ENCODE measurements at places on chromosomes 2 and 18.

DNA sequence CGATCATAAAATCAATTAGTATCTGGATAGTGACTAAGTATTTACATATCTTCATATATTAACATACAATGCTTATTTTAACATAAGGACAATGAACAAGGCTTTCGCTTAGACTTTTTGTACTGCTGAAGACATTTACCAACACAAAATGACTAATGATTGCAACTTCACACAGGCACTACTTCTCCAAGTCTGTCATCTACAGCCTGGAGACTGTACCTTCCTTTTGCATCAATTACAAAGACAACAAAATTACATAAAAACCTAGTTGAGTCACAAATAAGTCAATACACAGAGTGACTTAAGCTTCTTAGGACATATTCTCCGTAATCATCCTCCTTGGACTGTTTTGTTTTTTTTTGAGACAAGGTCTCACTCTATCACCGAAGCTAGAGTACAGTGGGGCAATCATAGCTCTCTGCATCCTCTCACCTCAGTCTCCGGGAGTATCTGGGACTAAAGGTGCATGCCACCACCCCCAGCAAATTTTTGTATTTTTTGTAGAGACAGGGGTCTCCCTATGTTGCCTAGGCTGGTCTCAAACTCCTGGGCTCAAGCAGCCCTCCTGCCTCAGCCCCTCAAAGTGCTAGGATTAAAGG, 15.9 kb downstream of the PUM2 start:
- no peak for DNase-seq

DNA sequence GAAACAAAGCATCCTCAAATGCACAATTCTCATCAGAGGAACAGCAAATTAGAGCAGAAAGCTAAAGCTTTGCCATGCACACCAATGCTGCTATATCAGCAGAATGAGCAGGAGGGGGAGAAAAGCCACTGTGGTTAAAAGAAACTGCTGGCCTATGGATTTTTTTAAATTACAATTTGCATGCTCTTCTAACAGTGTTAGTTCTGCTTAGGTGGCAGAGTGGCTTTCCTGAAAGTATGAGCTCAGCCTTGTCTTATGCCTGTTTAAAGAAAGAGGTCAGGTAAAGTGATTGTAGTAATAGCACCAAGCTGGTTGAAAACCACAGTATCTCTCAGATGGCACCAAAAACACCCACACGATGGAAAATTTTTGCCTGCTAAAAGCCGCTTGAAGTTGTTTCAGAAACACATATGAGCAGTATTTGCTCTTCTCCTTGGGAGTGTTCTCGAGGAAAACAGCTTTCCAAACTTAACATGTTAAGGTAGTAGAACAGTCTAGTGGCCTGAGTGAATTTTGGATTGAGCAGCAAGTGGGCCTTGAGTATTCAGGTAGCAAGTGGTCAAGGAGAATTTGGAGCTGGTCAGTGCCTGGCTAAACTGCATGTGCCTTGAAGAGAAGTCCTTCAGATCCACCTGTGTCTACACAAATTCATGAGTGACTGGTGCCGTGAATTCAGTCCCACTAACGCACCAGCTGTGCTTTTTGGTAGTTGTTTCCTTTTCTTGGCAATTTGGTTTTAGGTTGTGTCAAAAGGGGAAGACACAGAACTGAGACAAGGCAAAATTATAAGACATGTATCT, 19.6 kb upstream of the NDUFV2 start:
- DNase-seq, result no peak

GRCh38 chr2:240165661-240166060, 25.2 kb upstream of the OTOS start:
- no peak for DNase-seq

DNA sequence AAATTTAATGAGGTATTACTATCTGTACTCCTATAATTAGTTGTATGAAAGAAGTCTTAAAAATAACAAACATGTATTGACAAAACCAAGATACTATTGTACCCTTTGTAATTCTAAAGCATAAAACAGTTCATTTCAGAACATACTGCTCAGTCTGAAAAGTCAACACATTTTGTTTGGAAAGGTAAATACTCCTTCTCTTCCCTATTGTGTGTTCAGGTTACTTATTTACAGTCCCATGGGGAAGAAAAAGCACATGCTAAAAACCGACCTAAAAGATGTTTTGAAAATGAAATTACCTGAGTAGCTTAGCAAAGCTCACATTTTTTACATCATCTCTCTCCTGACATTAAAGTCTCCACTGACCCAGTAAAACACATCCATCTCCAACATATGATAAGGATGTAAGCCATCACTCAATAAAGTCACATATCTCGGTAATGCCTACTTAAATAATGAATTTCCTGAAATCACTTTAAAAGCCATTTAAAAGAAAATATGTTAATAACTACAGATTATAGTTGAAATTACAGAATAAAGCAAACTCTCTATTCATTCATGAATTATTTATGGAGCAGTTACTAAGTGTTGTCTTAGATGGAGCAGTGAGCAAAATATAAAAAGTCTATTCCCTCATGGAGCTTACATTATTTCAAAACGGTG, 75.6 kb upstream of the FZD5 start:
- no peak for DNase-seq

DNA sequence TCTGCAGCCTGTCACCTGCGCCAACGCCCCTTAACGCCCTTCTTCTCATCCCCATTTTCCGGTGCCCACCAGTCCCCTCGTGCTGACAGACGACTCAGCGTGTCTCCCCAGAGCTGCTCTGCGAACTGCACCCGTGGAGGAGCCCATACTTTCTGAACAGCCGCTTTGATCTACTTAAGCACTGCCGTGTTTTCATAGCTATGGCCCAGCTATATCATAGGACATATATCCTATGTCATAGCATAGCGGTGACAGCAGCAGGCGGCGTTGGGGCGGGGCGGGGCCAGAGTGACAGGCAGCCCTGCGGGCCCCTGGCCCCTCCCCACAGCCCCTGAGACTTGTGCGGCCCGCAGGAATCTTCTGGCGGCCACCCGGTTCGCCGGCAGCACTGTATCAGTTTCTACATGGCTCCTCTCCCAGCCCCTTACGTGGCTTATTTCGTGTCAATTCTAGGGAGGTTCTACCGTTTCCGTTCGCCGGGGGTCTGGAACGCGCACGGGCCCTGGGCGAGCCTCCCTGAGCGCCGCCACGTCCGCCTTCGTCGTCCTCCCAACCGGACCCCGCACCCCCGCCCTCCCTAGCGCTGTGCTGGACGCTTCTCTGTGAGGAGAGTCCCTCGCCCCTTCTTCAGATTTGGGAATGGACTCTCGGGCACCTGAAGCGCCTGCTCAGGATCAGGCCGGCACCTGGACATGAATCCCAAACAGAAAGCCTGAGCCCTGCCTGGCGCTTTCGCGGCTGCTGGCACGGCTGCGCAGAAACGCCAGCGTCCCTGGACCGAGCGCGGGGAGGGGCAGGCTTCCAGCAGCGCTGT, 35.4 kb downstream of the PTPN18 start:
- DNase-seq, result peak; percentile 51

GRCh38 chr2:188079196-188079595, 212.5 kb upstream of the GULP1 start:
- no peak for DNase-seq

DNA sequence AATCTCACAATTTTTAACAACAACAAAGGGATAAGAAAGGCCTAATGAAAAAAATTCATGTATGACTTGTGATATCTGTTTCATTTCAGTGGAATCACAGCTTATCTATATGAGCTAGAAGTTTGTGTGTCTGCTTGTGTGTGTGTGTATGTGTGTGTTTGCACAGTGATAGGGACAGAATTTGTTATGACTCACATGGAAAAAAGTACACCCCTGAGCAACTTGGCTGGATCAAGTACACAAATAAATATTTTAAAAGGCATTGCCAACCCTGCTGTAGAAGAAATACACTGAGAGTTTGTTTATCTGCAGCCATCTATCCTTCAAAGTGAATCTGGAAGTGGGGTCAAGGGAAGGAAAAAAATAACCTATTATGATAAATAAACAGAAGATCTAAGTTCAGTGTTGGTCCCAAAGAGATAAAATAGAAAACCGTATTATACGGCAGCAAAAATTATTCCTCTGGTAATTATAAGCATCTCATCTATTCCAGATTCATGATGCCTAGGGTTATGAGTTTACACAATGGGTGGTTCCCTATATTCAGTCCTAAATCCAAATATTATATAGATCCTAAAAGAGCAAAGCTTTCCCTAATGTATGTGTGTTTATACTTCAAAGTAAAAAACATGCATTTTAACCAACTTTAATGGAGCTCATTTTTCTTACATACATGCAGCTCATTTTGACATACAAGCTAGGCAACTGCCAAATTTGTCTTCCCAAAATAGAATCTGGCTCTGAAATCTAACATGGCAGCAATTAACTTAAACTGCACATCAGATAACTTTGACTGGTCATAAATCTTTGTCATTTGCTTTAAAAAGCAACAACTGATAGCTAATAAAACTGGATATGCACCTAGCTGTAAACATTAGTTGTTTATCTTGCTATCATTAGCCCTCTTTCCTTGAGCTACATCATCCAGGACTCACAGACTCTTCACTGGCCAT, 420.6 kb downstream of the IRS1 start:
- DNase-seq, result no peak

DNA sequence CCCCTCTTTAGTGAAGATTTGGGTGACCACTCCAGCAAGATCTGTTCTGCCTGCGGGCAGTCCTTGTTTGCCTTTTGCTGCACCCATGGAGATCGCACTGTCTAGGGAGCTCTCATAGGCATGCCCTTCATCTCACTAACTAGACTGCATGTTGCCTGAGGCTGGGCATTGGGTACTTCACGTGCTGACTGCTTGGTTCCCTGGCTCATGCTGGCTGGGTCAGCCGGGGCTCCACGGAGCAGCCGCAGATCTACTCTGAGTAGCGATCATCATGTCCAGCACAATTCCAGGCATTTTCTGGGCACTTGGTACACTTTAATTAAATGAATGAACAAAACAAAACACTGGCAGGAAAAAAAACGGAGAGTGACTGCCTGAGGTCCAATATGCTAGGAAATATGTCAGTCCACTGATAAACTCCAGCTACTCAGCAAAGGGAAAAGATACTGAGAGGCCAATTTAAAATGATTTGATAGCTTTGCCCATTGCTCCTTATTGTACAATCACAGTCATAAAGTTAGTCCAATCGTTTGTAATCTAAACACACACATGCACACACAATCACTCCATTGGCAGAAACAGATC, 220.3 kb downstream of the C1D start:
- no peak for DNase-seq

GRCh38 chr18:9712611-9713010, 4.5 kb downstream of the RAB31 start:
- DNase-seq, result no peak

DNA sequence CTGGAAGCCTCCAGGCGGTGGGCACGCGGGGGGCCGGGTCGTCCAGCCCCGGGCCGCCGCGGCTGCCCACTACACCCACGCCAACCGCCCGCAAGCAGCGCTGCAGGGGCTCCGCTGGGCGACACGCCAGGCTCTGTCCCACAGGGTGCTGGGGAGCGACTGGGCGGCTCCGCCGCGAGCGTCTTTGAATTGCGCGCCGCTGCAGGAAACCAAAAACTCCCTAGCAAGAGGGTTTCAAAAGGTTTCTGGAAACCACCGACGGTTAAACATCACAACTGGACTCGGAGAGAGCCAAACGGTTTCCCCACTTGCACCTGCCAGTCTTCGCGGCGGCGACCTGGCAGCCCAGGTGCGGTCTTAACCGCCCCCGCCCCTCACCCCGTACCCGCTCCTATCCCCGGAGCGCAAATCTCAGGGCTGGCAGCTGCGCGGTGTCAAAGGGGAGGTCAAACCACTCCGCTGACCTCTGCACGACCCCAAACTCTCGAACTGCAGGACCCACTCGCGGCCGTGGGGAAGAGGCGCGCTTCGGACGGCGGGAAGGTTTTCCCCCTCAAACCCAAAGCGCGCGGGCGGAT, 1.0 kb downstream of the CXCR4 start:
- DNase-seq, result no peak

DNA sequence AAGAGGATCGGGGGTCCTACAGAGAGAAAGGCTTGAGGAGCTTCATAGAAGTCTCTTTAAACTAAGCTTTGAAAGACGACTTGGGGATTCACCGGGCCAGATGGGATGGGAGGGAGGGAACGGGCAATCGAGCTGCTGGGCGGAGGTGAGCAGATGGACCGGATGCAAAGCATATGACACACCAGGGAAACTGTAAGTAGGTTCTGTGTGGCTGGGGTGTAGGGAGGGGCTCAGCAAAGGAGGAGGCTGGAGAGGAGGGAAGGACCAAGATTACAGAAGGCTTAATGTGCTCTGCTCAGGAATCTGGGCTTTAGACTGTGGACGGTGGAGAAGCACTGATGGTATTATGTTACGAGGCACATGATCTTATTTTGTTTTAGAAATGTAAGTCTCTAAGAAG, 131.5 kb downstream of the MAIP1 start:
- DNase-seq, result no peak

- DNase-seq, result no peak
These were observed 37.6 kb upstream of the ITGA6 start for GRCh38 chr2:172389685-172390339.

DNA sequence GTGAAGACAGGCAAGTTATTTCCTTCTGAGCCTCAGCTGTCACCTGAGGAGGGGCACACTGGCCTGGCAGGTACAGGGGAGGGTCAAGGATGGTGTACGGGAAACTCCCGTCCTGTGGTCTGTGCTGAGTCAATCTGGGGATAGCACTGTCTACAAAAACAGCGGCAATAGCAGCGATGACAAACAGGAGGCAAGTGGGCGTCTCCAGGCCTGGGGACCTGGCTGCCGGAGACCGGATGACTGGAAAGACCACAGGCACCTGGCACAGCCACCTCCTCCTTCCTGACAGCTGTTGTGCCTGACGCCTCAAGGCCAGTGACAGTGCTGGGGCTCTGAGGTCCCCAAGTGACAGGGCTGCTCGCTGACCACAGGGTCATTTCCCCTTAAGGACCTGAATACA, 202.1 kb upstream of the HS6ST1 start:
- DNase-seq, result no peak

- DNase-seq, result no peak
These were observed 14.1 kb upstream of the HOXD1 start for GRCh38 chr2:176174382-176174823.

GRCh38 chr2:80938463-80938862, 633.9 kb upstream of the LRRTM1 start:
- no peak for DNase-seq

GRCh38 chr18:3177902-3178687, 41.7 kb downstream of the MYOM1 start:
- peak; percentile 56 for DNase-seq

DNA sequence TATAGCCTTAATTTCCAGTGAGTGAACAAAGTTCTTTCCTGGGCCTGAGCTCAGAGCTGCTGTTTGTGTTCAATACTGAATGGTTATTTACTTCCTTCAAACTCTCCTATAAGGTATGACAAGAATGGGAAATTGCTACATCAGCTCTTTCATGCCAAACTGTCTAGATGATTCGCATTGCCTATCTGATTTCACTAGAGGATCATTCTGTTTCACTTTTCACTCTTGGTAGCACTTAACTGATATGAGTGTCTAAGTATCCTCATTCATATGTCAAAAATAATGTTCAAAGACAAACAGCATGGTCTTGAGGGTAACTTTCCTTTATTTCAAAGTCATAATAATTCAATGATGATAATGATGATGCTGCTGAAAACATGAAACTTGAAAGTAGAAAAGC, 32.9 kb upstream of the SCG2 start:
- DNase-seq, result no peak
